ENCODE measurements at places on chromosomes 12 and 14.

GRCh38 chr12:89928467-89928866 lies 219.8 kb upstream of the ATP2B1 start:
- no peak for DNase-seq

- no peak for DNase-seq
These were observed 67.2 kb downstream of the FAR2 start for GRCh38 chr12:29216266-29216665.

- no peak for DNase-seq
These were observed 46.1 kb downstream of the FANCM start for GRCh38 chr14:45181806-45182205.

GRCh38 chr12:46628176-46628575 lies 197.6 kb downstream of the SLC38A4 start:
- no peak for DNase-seq

DNA sequence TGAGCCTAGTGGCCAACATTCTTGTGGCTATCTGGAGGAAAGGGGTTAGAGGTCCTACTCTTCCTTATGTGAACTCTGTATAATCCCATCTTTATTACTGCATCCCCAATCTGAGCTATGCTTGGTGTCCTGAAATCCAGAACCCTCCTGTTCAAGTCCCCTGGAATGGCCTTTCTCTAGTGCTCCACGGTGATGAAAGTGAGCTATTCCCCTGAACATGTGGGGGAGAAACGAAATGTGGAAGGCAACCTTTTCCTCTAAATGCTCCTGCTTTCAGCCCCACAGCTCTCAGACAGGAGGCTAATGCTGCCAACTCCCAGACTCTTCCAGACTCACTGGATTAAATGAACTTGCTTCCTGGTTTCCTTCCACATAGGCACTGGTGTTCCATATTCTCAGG lies 2.5 kb upstream of the PGAM5 start:
- DNase-seq, result no peak

DNA sequence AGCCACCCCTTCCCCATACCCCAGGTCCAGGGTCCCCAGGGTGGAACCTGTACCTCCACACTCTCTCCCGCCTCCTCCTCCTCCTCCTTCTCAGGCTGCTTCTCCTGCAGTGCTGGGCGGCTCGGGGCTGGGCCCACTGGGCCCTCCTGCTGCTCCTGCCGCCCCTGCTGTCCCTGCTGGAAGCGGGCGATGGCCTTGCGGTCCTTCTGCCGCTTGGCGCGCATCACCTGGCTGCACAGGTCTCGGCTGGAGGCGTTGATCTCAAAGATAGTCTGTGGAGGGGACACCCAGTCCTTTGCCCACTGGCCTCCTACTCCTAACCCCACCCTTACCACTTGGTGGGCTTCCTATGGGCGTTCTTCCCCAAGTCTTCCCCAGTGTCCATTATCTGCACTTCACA lies 14.5 kb downstream of the CFAP73 start:
- no peak for DNase-seq

GRCh38 chr14:106790189-106791036 lies 1264.0 kb downstream of the TMEM121 start:
- peak; percentile 33 for DNase-seq

GRCh38 chr12:132285991-132286681 lies 43.3 kb downstream of the GALNT9 start:
- DNase-seq, result no peak

DNA sequence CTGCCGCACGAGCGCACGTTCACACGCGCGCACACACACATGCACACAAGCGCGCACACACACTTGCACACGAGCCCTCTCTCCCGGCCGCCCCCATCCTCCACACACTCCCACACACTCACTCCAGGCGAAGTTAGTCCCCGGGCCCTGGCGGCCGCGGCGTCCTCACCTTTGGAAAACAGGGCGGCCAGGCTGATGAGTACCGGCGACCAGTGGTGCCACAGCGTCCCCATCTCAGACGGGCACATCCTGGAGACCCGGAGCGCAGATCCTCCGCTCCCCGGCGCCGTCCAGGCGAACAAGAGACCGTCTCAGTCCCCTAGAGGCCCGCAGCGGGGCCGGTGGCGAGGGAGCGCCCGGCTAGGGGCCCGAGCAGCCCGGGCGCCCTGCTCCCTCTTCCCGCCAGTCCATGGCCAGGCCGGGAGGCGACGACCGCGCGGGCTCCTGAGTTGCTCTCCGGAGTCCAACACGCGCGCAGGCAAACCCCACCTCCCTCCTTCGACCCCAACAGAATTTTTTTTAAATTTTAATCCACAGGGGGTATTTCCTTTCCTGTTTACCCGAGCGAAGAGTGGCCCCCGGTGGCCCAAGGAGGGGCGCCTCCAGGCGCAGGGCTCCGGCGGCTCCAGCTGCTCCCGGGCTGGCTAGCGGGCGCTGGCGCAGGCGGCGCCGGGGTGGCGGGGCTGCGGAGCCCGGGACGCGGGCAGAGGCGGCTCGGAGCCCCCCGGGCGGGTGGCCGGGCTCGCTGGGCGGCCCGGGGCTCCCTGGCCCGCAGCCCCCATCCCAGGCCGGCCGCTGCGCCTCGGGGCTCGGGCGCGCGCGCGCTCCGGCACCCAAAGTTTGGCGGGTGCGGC lies 506 bp downstream of the TMEM132D start:
- peak; percentile 6 for DNase-seq

GRCh38 chr14:55609681-55610080 lies 29.7 kb downstream of the KTN1 start:
- DNase-seq, result no peak

- no peak for DNase-seq
These were observed 135.9 kb downstream of the PAH start for GRCh38 chr12:102781117-102781516.

DNA sequence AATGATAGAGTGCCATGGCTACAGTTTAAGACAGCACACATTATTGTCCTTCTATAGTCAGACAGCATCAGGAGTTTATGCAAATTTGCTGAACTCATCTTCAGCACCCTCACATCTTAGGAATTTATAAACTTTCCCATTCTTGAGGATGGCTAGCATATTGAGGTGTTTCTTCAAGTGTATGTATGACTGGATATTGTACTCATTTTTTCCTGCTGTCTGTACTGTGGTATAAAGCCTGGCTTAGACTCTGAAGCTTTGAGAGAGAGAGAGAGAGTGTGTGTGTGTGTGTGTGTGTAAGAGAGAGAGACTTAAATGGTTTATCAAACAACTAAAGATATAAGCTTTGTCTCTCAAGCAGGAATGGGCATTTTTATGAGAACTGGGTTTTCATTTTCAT lies 161.6 kb downstream of the PIK3C2G start:
- DNase-seq, result no peak

DNA sequence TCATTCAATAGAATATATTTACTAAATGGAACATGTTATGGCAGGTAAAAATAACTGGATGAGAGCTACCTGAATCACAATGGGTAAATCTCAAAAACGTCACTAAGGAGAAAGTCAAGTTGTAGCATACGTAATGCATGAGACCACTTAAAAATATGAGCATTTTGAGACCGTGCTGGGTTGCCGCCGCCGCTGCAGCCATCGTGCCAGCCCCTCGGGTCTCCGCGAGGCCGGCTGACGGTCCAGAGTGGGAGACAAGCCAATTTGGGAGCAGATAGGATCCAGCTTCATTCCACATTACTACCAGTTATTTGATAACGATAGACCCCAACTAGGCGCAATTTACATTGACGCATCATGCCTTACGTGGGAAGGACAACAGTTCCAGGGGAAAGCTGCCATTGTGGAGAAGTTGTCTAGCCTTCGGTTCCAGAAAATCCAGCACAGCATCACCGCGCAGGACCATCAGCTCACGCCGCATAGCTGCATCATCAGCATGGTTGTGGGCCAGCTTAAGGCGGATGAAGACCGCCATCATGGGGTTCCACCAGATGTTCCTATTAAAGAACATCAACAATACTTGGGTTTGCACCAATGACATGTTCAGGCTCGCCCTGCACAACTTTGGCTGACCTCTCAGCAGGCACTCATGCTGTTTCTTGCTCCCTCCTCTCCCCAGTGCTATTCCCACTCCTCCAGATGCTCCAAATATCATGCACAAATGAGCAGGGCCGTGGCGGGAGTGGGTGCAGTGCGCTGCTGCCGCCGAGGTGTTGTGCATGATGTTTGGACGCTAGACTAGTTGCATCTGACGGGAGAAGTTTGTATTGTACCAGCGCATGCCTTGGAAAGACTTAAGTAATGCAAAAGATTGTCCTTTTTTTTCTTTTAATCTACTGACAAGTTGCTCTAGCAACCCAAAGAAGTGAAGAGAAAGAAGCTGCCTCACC lies 6.3 kb upstream of the BRMS1L start:
- no peak for DNase-seq

DNA sequence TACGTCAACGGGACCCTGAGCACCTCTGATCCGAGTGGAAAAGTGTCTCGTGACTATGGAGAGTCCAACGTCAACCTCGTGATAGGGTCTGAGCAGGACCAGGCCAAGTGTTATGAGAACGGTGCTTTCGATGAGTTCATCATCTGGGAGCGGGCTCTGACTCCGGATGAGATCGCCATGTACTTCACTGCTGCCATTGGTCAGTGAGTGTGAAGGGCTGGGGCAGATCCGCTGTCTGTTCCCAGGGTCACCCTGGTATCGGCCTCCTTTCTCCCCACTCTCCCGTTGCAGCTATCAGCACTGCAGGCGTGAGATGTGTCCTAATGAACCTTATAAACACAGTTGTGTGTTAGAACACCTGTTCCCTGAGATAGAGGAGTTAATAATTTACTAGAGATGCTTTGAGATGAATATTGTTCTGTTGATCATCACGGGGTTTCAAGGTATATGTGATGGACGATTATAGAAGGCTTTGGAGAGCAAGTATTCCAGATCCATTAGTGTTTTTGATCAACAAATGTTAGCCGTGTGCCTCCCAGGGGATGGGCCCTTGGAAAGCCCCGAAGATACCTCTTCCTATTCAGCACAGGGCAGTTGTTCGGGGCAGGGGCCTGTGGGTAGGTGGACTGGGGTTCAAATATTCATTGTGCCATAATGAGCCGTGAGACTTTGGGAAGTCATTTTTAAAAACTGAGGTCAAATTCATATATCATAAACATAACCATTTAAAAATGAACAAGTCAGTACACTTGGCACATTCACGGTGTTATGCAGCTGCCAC lies 33.6 kb downstream of the ADGRD1 start:
- no peak for DNase-seq

GRCh38 chr12:64724201-64724745 lies 34.9 kb downstream of the GNS start:
- DNase-seq, result no peak

DNA sequence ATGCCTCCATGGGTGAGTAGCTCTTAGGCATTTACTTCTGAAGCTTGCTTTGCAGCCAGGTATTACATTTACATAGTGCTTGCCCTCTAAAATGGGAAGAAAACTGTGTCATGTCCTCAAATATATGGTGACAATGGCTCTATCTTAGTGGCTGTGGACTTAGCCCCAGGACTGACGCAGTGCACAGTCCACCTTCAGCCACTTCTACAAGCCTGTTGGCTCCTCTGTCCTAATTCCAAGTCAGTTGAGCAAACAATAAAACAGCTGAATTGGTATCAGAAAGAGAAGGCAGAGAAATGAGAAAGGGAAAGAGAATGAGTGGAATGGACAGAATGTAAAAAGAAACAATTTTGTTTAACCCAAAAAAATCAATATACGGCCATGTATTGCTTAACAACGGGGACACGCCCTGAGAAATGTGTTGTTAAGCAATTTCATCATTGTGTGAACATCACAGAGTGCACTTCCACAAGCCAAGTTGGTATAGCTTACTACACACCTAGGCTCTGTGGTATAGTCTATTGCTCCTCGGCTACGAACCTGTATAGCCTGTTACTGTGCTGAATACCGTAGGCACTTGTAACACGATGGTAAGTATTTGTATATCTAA lies 93.5 kb downstream of the GRIN2B start:
- DNase-seq, result no peak

- no peak for DNase-seq
These were observed 158.5 kb downstream of the NELL2 start for GRCh38 chr12:44717612-44718011.

- no peak for DNase-seq
These were observed 223.4 kb upstream of the BTG1 start for GRCh38 chr12:92369056-92369455.

DNA sequence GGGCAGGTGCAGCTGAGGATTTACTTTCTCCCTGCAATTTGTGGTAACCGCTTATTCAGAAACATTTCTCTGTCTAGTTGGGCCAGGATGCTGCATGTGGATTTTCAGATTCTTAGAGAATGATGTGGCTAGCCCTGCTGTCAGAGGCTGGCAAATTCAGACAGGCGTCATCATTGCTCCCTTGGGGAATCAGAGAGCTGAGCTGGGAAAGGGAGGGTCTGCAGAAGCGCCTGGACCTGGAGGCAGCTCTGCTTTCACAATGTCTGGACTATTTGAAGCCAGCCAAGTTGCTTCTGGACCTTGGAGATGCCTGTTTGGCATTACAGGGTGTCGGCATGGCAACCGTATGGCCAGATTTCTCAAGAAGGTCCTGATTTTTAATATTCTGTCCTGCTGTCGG lies 3.4 kb downstream of the GALNT16 start:
- DNase-seq, result no peak

DNA sequence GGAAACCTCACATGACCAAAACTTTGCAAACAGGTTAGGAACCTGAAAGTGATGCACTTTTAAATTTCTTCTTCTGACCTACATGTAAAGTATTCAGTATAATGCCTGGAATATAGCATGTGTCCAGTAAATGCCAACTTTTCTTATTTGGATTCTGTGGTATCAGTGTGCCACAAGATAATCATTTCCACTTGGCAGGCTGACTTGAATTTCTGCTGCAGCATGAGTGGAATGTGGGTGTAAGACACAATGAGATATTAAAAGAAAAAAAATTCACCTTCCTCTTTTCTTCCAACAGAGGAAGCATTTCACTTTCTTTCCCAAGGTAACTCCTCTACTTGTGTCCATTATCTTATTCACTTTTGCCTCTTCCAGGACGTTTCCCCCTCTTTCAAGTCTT lies 141.9 kb upstream of the PRKD1 start:
- no peak for DNase-seq

DNA sequence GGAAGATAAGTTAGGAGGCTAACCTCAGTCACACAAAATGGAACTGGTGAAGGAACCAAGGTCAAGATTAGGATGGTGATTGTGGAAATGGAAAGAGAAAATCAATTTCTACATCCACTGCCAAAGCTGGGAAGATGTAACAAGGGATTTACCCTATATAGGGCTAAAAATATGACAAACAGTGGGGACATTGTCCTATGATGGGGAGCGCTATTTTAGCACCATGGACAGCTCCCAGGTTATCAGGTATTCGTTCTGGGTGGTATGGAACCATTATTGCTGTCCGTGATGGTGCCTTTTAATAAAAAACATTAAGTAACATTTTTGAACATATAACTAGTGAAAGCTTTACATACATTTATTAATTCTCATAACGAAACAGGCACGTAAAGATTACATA lies 124.0 kb downstream of the NDUFA12 start:
- DNase-seq, result no peak

GRCh38 chr12:39723831-39724230 lies 104.2 kb upstream of the ABCD2 start:
- no peak for DNase-seq

DNA sequence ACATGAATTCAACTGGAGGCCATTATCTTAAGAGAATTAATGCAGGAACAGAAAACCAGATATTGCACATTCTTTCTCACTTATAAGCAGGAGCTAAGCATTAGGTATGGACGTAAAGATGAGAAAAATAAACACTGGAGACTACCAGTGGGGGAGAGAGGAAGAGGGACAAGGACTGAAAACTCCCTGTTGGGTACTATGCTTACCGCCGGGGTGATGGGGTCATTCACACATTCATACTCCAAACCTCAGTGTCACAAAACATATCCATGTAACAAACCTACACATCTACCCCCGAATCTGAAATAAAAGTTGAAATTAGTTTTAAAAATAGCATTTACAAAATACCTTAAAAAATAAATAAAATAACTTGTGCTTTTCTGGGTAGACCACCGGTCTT lies 80.8 kb upstream of the RAP1B start:
- DNase-seq, result no peak

GRCh38 chr12:9957834-9958233 lies 13.4 kb upstream of the CLEC12A start:
- DNase-seq, result no peak

Measured in T-helper 2 cell (primary cell).